Posterior vena cava (tissue), 2 donors: ENCODE measurements at places on chromosomes 7 and 10. TPM values are rescaled to one million over a fixed set of nuclear protein-coding genes. Genes with fewer than 3 reads are reported as not detected.

Gene LRIT1
- not detected for total RNA-seq

Gene COL13A1
- total RNA-seq: 1.3 TPM

DNA sequence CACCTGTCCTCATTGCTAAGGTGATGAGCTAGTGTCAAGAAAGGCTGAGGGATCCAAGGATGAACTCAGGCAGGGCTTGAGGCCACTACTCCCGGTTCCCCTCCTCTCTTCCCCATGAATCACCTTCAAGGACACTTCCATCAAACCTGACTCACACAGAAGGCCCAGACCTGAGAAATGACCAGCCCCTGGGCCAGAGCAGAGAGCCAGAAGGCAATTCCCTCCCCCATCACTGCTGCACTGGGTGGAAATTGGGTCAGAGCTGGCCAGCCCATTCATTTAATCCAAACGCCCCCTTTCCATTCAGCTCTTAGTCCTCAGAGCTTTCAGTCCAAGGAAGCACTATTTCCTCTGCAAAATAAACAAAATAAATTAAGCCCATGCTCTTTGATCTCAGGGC, 182.0 kb downstream of the KCNMA1 start:
- DNase-seq: no peak

- no peak for DNase-seq
Observed at GRCh38 chr10:62430881-62431280, 56.7 kb downstream of the ZNF365 start.

DNA sequence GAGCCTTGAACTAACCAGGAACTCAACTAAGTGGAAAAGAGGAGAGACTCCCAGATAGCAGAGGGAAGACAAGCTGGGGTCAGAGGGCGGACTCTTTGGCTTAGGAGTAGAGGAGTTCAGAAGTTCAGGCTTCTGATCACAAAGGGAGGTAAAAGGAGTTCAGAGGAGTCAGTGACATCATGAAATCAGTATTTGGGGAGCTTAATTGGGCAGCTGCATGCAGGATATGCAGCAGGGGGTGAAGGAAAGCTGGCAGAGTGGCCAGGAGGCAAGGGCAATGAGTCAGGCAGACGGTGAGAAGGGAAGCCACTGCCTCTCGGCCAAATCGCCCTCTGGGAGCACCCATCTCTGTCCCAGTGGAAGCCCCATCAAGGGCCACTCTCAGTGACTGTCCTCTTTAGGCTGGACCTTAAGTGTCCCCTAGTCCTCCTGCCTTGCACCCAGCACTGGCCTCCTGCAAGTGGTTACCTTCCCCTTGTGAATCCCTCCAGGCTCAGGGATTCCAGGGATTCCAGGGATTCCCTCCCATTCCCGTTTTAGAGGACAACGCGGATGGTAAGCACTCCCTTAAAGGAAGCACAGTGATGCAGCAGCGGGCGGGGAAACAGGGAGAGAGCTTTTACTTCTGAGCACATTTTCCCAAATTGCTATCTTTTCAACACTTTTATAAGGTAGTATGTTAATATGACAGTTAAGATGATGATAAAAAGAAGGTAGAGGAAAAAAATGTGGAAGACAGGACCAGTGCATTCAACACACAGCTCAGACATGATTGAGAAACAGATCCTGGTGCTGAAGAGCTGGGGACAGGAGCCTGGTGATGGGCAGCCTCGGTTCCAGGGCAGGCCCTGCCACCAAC, 72.6 kb downstream of the KCNMA1 start:
- DNase-seq: no peak

DNA sequence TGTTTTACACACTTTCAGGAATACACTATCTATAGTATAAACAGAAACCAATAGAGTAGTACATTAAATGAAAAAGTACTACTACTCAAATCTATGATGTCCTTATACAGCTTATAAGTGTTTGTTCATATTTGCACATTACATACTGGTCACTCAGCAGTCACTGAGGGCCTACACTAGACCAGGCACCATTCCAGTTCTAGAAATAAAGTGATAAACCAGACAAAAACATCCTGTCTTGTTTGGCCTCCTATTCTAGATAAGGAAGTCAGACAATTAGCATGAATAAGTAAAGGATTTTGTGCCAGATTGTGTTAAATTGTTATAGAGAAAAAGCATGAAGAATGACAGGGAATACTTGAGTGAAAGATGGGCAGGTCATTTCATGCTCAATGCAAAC, 219.0 kb downstream of the CRPPA start:
- no peak for DNase-seq

Gene DNAJC12
- total RNA-seq: 4.0 TPM

- no peak for DNase-seq
Observed at GRCh38 chr7:8129318-8129659, 132.7 kb downstream of the ICA1 start.

Gene FAM131B
- 1.5 TPM for total RNA-seq

- DNase-seq: no peak
Observed at GRCh38 chr10:103599211-103599610, 105.7 kb downstream of the NEURL1 start.

DNA sequence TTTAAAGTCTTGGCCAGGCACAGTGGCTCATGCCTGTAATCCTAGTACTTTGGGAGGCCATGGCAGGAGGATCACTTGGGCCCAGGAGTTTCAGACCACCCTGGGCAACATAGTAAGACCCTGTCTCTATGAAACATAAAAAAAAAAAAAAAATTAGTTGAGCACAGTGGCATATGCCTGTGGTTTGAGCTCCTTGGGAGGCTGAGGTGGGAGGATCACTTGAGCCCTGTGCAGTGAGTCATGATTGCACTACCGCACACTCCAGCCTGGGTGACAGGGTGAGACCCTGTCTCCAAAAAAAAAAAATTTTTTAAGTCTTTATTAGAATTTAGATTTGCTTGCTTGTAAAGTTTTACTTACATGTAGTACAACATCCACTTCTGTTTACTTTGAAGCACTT, 14.0 kb downstream of the WNT2 start:
- no peak for DNase-seq
